ENCODE measurements at places on chromosomes 2 and 18. TPM values are rescaled to one million over a fixed set of nuclear protein-coding genes. Genes with fewer than 3 reads are reported as not detected.

- DNase-seq, result no peak
- H3K4me3 ChIP-seq, result no peak overlapping the region
- H3K4me1 ChIP-seq, result peaks cover 37% of the 10 kb centered on the region
- H3K27ac ChIP-seq, result no peak overlapping the region
- H3K36me3 ChIP-seq, result peaks cover 7% of the 10 kb centered on the region
These were observed 58.9 kb downstream of the EML4 start for GRCh38 chr2:42228101-42228500.

DNA sequence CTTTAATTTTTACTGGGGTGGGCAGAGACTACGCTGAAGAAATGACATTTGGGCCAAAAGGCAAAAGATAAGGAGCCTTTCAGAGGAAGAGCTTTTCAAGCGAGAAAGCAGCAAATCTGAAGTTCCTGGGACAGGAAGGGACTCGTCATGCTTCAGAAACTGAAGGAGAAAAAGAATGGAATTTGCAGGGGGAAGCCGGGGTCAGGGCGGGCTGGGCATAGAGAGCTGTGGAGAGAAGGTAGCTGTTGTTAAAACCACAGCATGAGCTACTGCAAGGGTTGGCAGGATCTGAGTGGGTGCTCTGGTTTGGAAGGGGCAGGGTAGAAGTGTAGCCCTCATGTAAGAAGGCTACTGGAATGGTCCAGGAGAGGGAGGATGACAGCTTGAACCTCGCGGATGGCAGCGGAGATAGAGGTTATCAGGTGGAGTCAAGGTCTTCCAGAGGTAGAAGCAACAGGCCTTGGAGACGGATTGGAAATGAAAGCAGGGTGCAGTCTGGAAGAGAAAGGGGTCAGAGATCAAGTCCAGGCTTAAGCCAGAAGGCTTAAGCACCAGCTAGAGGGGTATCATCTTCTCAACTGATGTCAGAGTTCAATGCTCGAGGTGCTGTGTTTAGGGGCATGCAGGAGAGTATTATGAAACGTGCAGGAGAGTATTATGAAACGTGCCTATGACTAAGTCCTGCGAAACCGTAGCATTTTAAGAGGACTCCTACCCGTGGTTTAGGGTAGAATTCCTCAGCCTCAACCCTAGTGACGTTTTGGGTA lies 18.9 kb downstream of the ATP8B1 start:
- peak overlapping the region; percentile 55 for H3K27ac ChIP-seq
- peaks cover 35% of the 10 kb centered on the region for H3K4me1 ChIP-seq
- H3K36me3 ChIP-seq, result peaks cover 6% of the 10 kb centered on the region
- DNase-seq, result no peak
- H3K27me3 ChIP-seq, result no peaks in the 10 kb centered on the region

DNA sequence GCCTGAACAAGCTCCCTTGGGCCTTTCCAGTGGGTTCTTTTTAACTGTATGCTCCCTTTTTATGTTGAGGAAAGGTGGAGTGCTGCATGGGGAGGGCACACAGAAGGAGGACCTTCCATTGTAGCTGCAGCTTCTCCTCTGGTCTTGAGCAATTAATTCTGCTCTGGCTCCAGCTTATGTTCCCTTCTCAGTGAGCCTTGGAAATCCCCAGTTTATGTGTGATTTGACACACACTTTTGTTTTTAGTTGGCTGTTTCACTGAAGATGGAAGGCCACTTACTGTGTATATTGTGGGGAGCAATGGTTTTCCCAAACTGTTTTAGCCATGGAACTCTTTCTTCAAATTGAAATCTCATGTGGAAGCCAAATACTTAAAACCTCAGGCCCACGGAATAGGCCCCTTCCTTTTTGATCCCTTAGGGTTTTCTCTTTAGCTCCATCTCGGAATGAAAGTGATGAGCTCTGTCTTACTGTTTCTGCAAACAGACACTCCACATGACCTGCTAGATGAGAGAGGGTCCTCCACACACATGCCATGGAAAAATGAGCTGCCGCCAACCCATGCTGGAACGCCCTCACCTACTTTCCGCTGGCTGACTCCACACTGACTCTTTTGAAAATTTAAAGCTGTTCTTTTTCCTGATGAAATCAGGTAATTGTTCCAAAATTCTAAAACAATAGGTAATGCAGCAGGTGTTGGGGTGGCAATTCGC lies 280.9 kb upstream of the SIX2 start:
- H3K27ac ChIP-seq, result no peak overlapping the region
- H3K36me3 ChIP-seq, result no peaks in the 10 kb centered on the region
- H3K27me3 ChIP-seq, result peaks cover 31% of the 10 kb centered on the region
- no peak overlapping the region for H3K4me3 ChIP-seq
- H3K4me1 ChIP-seq, result peaks cover 21% of the 10 kb centered on the region

- no peak for DNase-seq
- no peak overlapping the region for H3K27ac ChIP-seq
- H3K36me3 ChIP-seq, result no peaks in the 10 kb centered on the region
- no peaks in the 10 kb centered on the region for H3K27me3 ChIP-seq
- H3K4me3 ChIP-seq, result peak overlapping the region; percentile 32
These were observed 55.4 kb upstream of the NCOA1 start for GRCh38 chr2:24435391-24436316.

DNA sequence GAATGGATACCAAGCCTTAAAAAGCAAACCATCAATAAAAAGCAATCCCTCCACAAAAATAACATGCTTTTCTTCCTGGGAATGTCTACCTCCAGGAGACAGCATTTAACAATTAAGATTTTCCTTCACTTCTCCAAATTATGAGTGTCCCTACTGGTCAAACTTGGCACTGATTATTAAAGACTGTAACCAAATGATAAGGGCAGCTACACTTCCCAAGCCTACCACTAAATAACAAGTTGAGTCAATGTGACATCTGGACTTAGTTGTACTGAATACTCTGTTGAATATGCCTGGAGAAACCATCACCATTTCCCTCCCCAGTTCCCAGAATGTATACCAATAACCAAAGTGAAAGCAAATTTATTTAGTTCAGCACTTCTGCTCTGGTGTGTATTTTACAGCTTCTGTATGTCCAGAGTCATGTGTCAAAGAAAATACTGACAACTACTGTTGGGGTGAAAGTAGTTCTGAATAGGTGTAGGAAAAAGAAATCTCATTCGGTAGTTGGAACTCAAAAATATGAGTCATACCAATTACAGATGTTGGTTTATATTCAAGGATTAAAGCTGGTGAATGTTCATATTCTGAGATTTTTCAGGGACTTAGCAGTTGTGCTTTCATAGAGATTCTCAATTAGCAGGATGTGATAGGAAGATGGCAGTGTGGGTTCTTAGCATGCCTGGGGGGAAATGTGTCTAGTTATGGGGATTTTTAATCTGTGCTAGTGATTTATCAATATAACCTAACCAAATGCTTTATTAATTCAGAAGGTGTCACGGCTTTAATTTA lies 1291.6 kb upstream of the GYPC start:
- H3K27ac ChIP-seq, result no peak overlapping the region
- H3K36me3 ChIP-seq, result no peaks in the 10 kb centered on the region
- H3K4me1 ChIP-seq, result no peaks in the 10 kb centered on the region
- H3K4me3 ChIP-seq, result no peak overlapping the region
- H3K27me3 ChIP-seq, result no peaks in the 10 kb centered on the region

DNA sequence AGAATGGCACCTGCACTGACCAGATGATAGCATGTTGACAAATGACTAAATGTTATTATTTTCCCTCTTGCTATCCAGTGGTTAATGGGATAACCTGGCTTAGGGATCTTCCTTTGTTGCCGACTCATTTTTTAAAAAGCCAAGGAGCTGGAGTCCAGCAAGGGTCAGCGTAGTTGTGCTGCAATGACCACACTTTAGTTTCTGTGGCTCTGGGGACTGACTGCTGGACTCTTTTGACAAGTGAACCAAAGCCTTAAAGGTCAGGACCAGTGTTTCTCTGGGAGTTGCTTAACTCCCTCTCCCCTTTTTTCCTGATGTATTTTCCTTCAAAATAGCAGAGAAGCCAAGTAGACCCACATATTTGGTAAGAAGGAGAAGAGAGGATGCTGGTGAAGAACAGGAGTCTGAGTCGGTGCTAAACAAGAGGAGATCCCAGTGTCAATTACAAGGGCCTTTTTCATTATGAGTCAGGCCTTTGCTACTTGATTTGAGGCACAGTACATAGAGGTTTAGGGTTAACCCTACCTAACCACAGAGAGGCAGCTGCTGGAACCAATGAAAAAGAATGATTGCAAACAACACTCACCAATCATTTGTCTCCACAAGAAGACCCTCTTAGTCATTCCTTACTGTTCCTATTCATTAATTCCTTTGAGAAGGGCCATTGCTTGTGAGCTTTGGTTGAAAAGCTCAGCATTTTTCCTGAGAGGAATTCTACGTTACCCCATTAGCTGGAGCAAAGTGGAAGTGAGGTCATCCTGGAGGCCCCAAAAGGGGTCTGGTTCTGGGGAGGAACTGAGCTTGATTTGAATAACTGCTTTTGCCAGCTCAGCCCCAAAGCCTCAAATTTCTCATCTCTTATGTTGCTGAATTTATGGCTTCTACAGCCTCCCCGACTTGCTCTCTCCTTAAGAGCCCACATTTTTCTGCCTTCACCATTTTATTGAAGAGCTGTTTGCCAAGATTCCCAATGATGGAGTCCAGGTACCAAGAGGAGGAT lies 137.6 kb upstream of the HNMT start:
- H3K36me3 ChIP-seq, result no peaks in the 10 kb centered on the region
- H3K27me3 ChIP-seq, result no peaks in the 10 kb centered on the region
- no peaks in the 10 kb centered on the region for H3K4me1 ChIP-seq
- DNase-seq, result no peak

DNA sequence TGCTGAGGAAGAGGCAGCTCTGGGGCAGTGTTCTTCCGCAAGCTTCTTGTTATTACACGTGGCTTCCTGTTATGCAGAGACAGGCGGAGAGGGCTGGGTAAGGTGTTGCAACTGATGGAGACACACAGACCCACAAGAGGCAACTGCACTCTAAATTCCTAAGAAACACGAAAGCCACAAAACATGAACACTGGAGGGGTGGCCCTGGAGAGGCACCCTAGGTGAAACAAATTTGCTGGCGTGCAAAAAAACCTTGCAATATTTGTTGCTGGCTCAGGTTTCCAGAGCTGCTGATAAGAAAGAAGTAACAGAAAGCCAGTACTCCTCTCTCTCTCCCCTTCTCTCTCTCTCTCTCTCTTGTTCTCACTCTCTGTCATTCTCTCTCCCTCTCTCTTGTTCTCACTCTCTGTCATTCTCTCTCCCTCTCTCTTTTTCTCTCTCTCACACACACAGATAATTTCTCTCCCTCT lies 31.8 kb downstream of the ARHGAP25 start:
- peak overlapping the region; percentile 8 for H3K4me3 ChIP-seq
- no peak for DNase-seq
- H3K36me3 ChIP-seq, result no peaks in the 10 kb centered on the region

DNA sequence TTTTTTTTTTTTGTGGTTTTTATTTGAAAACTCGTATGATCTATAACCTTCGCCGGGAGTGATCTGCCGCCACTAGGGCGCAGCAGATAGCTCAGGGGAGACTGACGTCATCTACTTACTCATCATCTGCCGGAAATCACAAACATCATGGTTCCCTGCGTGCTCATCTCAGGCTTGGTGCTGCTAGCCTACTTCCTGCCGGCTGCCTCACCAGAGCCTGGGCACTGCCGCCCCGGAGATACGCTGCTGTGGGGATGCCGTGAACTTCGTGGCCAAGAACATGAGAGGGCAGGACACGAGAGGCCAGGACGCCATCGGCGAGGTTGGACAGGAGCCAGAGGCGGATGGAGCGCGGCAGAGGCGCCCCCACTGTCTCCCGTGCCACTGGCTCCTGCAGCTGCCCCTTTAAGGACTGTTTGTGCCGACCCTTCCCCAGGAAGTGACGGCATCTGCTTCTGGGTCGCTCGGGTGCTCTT lies 68.8 kb downstream of the DOK6 start:
- no peaks in the 10 kb centered on the region for H3K4me1 ChIP-seq
- DNase-seq, result no peak
- H3K27ac ChIP-seq, result no peak overlapping the region

- no peaks in the 10 kb centered on the region for H3K27me3 ChIP-seq
- no peak for DNase-seq
- H3K27ac ChIP-seq, result no peak overlapping the region
- peaks cover 30% of the 10 kb centered on the region for H3K4me1 ChIP-seq
- H3K36me3 ChIP-seq, result no peaks in the 10 kb centered on the region
These were observed 20.8 kb downstream of the FAM171B start for GRCh38 chr2:186714611-186715010.

- peaks cover 24% of the 10 kb centered on the region for H3K4me1 ChIP-seq
- H3K27ac ChIP-seq, result peak overlapping the region; percentile 84
- H3K4me3 ChIP-seq, result peak overlapping the region; percentile 92
These were observed 757 bp upstream of the MTCL1 start for GRCh38 chr18:8704361-8705237.

DNA sequence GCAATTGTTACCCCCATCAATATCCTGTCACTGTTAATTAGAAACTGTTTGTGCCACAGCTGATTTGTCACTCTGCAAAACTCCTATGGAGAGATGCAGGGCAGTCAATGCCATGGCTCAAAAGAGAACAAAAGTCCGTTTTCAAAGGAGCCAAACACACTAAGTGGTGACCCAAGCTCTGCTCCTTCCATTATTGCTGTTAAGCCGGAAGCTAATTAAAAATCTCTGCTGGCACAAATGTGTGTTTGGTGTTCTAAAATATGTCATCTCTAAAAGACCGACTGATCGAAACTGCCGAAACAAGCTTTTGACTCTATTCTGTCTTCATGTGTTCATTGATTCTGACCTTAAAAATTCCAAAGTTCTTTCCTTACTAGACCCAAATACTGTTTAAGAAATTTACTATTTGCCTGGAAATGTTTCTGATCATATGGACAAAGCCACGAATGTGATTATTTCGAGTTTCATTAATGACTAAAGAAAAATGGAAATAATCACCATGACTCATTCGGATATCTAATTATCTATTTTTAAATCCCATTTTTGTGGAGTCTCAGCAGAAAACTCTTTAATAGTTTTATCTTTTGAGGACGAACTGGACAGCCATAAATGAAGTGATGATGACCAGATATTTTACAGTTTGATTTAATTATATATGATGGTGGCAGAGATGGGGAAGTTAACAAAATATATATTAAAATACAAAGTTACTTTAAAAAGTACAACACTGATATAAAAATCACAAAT lies 287.6 kb downstream of the SOCS6 start:
- no peaks in the 10 kb centered on the region for H3K36me3 ChIP-seq
- H3K4me3 ChIP-seq, result no peak overlapping the region
- H3K4me1 ChIP-seq, result no peaks in the 10 kb centered on the region
- DNase-seq, result no peak
- no peak overlapping the region for H3K27ac ChIP-seq

DNA sequence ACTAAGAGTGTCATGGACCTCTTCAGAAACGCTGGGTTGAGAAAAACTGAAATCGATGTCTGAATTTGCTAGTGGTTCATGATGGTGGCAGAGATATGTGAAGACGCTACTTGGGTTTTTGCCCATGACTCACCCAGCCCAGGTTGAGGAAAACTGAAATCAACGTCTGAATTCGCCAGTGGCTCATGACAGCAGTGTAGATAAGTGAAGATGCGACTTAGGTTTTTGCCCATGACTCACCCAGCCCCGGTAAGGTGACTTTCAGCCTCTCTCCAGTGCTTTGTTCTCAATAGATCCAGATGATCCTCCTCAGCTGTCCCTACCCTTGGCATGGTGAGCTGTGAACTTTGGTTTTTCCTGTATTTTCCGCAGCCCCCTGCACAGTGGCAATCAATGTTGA lies 105.3 kb upstream of the SIX3 start:
- H3K4me1 ChIP-seq, result no peaks in the 10 kb centered on the region
- DNase-seq, result no peak
- no peaks in the 10 kb centered on the region for H3K36me3 ChIP-seq
- H3K27ac ChIP-seq, result no peak overlapping the region
- H3K27me3 ChIP-seq, result peaks cover 14% of the 10 kb centered on the region

MRPL30 gene
- 25.1 TPM for total RNA-seq

PARD6G gene
- total RNA-seq, result 21.8 TPM

DLGAP1 gene
- 3.7 TPM for total RNA-seq
